Stimulated activated CD8-positive, alpha-beta memory T cell treated with anti-CD3 and anti-CD28 coated beads, Interleukin-7, amount 100 ng/mL, for 1 hour (primary cell): ENCODE measurements at places on chromosomes 1 and 21.

- peak; percentile 9 for DNase-seq
Observed at GRCh38 chr1:15246960-15247614, at the start of gene FHAD1. Gene FHAD1 (plus strand): TSS chr1:15247223. CDS start chr1:15251785, 4,562 bp downstream.

DNA sequence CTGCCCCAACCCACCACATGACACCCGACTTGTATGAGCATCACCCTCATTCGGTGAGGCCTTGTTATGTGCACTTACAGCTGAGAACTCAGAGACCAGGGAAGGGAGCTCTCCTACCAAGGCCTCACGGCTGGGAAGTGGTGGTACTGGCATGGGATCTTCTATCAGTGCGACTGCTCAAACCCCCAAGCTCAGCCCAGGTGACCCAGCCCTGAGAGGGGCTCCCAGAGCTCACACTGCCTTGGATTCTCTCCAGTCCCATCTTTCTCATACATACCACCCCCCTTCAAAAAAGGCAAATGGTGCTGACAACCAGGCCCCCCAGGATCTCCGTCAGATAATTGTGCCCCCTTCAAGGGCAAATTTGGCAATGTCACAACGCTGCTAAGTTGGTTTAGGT is 777 bp upstream of the PLA2G2F start:
- DNase-seq: no peak

- DNase-seq: no peak
Observed at GRCh38 chr1:192913683-192914082, 104.8 kb downstream of the RGS2 start.

DNA sequence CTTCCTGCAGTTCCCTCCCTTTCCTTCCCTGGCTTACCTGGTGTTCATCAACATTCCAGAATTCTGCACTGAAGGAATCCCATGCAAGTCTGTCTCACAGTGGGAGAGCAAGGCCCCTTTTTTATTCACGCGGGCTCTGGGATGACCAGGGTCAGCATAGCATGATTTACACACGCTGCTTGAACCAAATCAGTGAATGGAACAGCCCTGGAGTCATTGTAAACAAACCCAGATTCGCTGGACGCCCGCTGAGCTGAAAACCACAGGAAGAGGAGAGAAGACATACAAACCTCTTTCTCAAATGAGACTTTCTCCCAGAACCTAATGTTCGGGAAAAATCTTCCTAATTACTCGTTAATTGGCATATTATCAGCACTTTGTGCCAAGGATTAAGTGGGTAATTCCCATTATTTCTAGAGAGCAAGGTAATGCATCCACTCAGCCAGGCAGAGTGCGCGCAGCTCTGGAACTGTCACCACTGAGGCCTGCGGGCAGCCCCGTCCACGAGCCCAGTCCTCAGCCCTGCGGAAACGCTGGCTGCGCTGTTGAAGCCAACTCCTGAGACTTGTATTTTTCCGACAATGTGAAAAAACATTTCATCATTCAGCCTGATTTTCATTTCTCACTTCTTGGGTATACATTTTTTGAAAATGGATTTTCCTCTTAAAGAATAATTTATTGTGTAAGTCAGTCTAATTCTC is 140.0 kb downstream of the ETS2 start:
- no peak for DNase-seq

- DNase-seq: no peak
Observed at GRCh38 chr1:27366411-27367159, at the start of gene MAP3K6. Gene MAP3K6 (minus strand): TSS chr1:27366961. CDS start chr1:27366597, 364 bp downstream.
